ENCODE measurements at places on chromosomes 3 and 15.

GRCh38 chr15:81274931-81275707 lies 48.8 kb downstream of the STARD5 start:
- peak; percentile 85 for DNase-seq

- DNase-seq, result no peak
Measured at GRCh38 chr3:81782585-81782984, 21.1 kb upstream of the GBE1 start.

GRCh38 chr3:151351648-151352047 lies 22.3 kb upstream of the P2RY13 start:
- DNase-seq, result no peak

DNA sequence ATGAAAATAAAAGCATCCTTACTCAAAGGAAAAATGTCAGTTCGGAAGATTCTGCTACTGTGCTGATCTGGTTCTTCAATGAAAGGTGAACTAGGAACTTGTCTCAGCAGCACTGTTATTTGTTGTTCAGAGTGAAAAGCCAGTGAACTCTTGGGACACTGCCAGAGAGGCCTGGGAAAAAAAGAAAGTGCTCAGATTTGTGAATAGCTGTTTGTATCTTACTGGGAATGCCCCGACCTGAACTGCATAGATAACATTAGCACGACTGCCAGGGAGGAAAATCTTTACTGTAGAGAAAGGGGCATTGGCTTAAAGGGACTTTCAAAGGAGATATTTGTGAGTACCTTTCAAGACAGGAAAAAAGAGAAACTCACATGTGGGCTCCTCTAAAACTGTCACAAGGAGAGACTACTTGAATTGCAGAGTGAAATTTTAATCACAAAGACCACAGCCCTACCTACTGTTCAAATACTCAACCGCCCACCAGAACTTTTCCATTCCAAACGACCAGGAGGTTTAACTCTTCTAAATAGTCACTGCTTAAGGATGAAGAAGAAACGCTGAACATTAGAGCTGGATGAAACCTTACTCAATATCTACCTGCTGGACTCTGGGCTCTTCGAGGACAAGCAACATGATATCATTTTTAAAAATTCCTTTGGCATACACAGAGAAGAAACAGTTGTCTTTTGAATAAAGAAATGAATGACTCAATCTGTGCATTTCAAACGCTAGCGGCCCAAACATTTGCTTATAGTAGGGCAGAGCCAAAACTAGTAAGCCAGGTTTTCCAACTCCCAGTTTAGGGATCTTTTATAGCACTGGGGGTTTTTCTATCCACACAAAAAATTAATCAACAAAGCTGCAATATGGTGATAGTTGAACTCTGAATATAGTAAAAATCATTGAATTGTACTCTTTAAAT lies 13.4 kb downstream of the TAMM41 start:
- DNase-seq, result no peak

Data from A673 (cell line).